Bronchial epithelial cell (primary cell): ENCODE measurements at places on chromosomes 13 and 19. TPM values are rescaled to one million over a fixed set of nuclear protein-coding genes. Genes with fewer than 3 reads are reported as not detected.

CEBPA gene
- total RNA-seq, result 10.8 and 17.4 TPM in 2 replicates

RNF225 gene
- 0.79 and 1.9 TPM in 2 replicates for total RNA-seq

ATF5 gene
- 1.8 TPM in 2 replicates for total RNA-seq

TTYH1 gene
- total RNA-seq, result 0.26 TPM in 1 of 2 replicates, not detected in the other

ZNF536 gene
- total RNA-seq, result not detected in 2 replicates

GRCh38 chr13:26051657-26052311 is at the start of gene SHISA2:
SHISA2 (minus strand) TSS chr13:26052016; CDS start chr13:26050975, 1,041 bp downstream.
- peak; percentile 20 for DNase-seq

DNA sequence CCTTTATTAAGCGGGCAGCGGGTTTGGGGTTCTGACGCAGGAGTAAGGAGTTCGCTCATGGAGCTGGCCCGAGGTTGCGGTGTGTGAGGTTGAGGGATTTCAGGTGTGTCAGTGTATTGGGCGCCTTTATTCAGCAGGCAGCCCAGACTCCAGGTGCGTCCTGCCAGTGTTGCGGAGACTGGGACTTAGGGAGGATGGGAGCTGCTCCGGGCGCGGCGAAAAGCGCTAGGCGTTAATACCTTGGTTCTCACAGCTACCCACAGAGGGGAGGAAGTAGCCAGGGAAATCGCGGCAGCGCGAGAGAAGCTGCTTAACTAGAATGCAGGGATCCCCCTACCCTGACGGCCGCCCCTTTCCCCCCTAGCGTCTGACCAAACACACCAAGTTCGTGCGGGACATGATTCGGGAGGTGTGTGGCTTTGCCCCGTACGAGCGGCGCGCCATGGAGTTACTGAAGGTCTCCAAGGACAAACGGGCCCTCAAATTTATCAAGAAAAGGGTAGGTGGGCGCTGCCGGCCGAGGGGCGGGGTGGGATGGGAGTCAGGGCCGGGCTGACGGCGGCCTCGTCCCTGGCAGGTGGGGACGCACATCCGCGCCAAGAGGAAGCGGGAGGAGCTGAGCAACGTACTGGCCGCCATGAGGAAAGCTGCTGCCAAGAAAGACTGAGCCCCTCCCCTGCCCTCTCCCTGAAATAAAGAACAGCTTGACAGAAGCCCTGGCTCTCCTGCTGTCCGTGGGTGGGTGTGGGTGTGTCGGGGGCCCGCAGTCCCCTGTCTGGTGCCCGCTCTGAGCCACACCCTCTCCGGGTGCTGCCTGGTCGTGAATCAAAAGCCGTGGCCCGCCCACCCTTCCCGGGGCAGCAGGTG is 1.1 kb downstream of the RPL36 start:
- peak; percentile 29 for DNase-seq

DNA sequence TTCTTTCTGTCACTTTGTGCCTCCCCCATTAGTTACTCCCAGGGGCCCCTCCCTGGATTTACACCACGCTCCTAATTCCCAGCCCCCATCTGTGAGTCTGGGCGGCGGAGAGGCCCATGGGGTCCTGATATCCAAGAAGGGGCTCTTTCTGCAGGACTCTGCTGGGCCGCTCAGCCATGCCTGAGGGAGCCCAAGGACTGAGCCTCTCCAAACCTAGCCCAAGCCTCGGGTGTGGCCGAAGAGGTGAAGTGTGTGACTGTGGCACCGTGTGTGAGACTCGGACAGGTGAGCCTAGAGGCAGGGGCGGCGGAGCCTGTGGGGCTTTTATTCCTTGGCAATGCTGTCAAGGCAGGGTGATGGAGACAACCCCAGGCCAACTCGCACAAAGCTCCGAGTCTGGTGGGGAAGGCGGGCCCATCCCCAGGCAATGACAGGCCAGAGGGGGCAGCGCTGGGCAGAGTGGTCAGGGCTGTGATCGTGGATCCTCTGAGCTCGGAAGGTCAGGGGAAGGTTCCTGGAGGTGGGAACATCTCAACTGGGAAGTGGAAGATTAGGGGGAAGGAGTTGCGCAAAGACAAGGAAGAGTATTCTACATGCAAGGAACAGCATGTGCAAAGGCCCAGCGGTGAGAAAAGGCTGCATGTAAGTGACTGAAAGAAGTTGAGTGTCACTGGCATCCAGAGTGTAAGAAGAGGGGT is 1.6 kb downstream of the PLEKHG2 start:
- no peak for DNase-seq

DNA sequence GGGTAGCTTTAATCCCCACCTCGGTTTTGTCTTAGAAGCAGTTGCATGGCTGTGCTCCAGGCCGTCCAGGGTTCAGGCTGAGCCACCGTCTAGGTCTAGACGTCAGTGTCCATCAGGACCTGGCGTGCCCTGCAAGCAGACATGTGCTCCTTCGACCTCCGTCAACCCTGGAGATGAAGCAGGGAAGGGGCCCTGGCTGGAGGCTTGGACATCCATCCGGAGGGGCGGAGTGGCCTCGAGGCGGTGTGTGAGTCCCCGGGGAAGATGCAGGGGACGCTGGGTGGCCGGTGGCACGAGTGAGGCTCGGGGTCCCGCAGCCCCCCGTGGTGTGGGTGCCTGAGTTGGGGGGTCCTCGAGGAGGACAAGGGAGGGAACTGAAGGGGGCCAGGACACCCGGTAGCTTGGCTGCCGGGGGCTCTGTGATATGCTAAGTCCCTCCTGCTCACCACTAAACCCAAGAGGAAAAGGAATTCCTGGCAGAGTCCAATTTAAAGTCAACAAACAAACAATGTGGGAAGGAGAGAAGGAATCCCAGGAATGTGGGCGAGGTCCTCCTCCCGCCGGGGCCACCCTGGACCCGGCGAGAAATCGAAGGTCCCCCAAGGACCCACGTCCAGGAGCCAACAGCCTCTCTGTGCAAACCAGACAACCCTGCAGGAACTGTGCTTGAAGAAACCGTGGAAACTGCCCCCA is 14.9 kb upstream of the PTBP1 start:
- peak; percentile 54 for DNase-seq

DNA sequence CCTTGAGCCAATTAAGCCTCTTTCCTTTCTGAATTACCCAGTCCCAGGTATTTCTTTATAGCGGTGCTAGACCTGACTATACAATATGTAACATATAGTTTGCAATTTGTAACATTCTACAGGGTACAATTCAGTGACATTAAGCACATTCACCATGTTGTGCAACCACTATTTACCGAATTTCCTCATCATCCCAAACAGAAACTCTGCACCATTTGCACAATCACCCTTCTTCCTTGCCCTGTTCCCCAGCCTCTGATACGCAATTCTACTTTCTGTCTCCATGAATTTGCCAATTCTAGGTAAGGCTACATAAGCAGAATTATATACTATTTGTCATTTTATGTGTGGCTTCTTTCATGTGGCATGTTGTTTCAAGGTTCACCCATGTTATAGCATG is 13.7 kb upstream of the SIGLEC10 start:
- DNase-seq, result no peak

DNA sequence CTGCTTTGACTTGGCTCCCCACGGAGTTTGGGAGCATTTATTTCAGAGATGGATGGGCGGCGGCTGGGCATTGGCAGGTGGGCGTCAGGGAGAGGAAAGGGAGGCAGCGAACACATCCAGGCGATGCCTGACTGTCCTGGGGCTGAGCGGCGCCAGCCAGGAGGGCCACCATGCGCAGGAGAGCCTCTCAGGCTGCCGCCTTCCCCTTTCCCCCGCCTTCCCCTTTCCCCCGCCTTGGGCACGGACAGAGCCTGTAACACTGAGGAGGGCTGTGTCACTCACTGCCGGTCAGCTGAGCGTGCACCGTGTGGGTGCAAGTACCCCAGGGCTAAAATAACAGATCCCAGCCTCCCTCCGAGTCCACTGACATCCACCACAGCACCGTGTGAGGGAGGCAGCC is 11.4 kb downstream of the MCF2L start:
- DNase-seq, result no peak

- DNase-seq, result peak; percentile 49
Observed at GRCh38 chr13:47897411-47898050, 103.5 kb downstream of the SUCLA2 start.
